ENCODE measurements at places on chromosomes 6 and 20.

GRCh38 chr6:15274692-15275387 lies 29.0 kb downstream of the JARID2 start:
- no peak for DNase-seq

DNA sequence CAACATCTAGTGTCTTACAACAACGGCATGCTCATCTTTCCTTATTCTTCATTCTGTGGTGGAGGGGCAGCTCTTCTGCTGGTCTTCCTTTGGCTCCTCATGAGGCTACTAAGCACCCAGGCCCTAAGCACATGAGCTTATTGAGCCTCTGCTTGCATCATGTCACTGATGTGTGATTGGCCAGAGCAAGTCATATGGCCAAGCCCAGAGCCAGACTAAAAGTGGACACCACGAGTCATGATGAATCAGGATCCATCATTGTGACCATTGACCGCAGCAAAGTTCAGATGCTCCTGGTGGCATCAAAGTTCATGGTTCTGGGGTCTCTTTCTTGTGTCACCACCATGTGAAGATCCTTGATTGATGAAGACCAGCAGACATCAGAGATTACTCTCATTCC lies 192.0 kb upstream of the FOXA2 start:
- no peak for DNase-seq

- no peak for DNase-seq
These were observed 10.4 kb downstream of the VGLL2 start for GRCh38 chr6:117275711-117276110.

GRCh38 chr6:56021943-56022342 lies 146.6 kb upstream of the BMP5 start:
- no peak for DNase-seq

GRCh38 chr20:44170816-44171410 lies 16.1 kb downstream of the JPH2 start:
- no peak for DNase-seq

DNA sequence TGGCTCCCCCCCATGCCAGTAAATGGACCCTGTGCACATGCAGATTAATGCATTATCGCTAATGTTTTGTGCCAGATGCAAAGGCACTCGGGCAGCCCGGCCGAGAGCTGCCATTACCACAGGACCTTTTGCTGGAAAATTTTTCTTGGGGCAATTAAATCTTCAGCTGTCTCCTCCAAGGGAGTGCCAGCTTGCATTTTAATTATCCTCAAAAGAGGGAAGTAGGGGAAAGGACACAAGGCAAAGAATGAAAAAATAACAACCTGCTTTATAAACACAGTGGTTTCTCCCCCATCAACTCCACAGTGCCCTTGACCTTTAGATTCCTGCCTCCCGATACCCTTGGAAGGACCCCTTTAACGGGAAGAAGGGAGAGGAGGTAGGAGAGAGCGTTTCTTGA lies 48.2 kb downstream of the PDYN start:
- DNase-seq = no peak

DNA sequence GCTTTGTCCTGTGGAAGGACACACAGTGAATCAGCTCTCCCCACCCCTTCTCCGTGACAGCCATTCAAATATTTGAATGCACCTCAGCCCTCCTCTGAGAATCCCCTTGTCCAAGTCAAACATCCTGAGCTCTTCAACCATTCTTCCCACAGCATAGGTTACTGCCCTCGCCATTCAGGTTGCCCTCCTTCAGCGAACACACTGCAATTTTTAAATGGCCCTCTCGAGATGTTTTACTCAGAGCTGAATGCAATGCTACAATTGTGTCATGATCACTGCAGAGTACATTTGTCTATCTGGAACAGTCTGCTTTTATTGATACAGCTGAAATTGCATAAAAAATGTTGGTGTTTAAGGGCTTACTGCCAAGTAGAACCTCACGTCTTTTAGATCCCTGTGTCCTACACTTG lies 48.9 kb downstream of the SLC2A12 start:
- no peak for DNase-seq

GRCh38 chr6:133973109-133973971 lies 20.3 kb downstream of the TBPL1 start:
- DNase-seq = peak; percentile 55
